Caki2 (cell line): ENCODE measurements at places on chromosomes 7 and 10. TPM values are rescaled to one million over a fixed set of nuclear protein-coding genes. Genes with fewer than 3 reads are reported as not detected.

Gene H2BK1
- total RNA-seq, result not detected in 2 replicates

Gene IL2RA
- total RNA-seq, result not detected in 2 replicates

Gene CALML3
- not detected in 2 replicates for total RNA-seq

DNA sequence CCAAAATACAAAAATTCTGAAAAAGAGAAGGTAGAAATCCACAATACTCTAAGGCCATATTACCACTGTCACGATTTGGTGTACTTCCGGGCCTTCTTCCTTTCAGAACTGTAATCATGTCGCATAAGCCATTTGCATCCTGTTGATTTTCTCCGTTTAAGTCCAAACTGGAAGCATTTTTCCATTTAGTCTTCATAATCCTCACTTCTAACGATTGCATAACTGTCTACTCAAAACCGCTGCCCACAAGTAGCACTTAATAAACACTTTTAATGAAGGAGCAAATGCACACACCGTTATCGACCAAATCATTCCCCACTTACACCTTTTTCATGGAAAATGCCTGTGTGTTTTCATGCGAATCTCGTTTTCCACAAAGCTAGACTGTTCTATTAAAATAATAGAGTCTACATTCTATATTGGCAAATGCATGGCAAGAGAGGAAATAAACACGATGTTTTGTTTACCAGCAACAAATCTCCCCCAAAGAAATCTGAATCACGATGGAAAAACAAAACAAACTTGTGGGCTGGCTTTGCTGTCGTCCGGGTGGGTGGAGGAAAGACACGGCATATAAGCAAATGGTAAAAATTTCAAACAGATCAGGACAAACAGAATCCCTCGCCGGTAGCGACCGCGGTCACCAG, 1.0 kb downstream of the ATE1 start:
- DNase-seq, result no peak

DNA sequence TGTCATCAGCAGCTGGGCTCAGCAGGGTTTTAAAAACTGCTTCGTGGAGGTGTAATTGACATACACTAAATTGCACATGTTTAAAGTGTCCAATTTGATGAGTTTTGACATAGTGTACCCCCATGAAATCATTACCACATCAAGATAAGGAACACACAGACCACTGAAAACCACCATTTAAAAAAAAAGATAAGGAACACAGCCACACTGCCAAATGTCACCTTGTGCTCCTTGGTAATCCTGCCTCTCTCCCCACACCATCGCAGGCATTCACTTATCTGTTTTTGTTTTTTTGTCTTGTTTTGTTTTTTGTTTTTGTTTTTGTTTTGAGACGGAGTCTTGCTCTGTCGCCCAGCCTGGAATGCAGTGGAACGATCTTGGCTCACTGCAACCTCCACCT, 75.0 kb downstream of the NEURL1 start:
- no peak for DNase-seq

GRCh38 chr7:4271716-4272015, 410.4 kb upstream of the FOXK1 start:
- DNase-seq, result no peak

DNA sequence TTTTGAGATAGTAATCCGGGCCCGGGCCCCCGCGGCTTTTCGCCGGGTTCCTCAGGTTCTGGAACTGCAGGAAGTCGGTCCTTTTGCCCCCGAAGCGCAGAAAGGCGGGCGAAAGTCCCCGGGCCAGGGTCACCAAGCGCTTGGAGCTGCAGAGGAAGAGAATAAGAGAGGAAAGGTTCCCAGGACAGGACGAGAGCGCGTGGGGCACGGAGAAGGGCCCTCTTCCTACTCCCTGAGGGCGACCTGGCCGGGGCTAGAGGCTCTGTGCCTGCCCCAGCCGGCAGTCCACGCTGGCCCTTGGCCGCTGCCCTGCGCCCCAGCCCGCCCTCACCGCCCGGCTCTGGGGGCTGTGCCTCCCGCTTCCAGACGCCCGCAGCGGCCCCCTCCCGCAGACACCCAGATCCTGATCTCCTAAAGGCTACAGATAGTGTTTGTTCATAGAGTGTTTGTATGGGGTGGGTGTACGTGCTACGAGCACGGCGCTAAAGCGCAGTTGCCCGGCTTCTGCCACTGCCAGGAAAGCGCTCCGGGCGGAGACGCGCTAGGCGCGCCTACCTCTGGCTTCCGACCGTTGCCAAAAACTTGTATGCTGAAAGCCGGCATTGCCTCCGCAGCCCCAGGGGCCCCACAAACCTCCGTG, 3.2 kb downstream of the HPSE2 start:
- no peak for DNase-seq
